ENCODE measurements at places on chromosomes 6 and 20. TPM values are rescaled to one million over a fixed set of nuclear protein-coding genes. Genes with fewer than 3 reads are reported as not detected.

GRCh38 chr6:10230531-10230930, 184.3 kb downstream of the TFAP2A start:
- H3K36me3 ChIP-seq, result no peaks in the 10 kb centered on the region
- no peak overlapping the region for H3K27ac ChIP-seq
- no peak overlapping the region for H3K4me3 ChIP-seq
- DNase-seq, result no peak
- no peaks in the 10 kb centered on the region for H3K27me3 ChIP-seq
- no peaks in the 10 kb centered on the region for H3K4me1 ChIP-seq

DNA sequence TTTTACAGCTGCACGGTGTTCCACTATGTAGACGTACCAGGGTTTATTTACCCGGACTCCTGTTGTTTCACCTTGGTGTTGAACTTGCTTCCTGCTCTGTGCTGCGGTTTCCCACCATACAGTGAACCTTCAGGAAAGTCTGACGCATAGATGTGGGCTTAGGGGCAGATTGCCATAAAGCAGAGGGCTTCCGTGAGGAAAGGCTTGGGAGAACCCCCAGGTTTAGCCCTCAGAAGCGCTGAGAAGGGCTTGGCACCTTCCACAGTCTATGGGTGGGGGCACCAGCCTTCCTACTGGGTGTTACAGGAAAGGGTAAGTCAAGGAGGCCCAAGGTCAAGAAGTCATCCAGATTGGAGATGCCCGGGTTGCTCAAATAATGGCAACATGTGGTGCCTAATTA, 19.2 kb upstream of the MRPS18A start:
- peaks cover 30% of the 10 kb centered on the region for H3K4me1 ChIP-seq
- H3K27me3 ChIP-seq, result peaks cover 4% of the 10 kb centered on the region
- peak overlapping the region; percentile 90 for H3K27ac ChIP-seq
- no peaks in the 10 kb centered on the region for H3K36me3 ChIP-seq

- DNase-seq, result no peak
- H3K4me3 ChIP-seq, result no peak overlapping the region
- no peak overlapping the region for H3K27ac ChIP-seq
- no peaks in the 10 kb centered on the region for H3K4me1 ChIP-seq
- peaks cover 3% of the 10 kb centered on the region for H3K27me3 ChIP-seq
Observed at GRCh38 chr20:227439-228105, 514 bp downstream of the DEFB129 start.

The LPA gene
- polyA plus RNA-seq, result not detected

The STMND1 gene
- polyA plus RNA-seq, result not detected

DNA sequence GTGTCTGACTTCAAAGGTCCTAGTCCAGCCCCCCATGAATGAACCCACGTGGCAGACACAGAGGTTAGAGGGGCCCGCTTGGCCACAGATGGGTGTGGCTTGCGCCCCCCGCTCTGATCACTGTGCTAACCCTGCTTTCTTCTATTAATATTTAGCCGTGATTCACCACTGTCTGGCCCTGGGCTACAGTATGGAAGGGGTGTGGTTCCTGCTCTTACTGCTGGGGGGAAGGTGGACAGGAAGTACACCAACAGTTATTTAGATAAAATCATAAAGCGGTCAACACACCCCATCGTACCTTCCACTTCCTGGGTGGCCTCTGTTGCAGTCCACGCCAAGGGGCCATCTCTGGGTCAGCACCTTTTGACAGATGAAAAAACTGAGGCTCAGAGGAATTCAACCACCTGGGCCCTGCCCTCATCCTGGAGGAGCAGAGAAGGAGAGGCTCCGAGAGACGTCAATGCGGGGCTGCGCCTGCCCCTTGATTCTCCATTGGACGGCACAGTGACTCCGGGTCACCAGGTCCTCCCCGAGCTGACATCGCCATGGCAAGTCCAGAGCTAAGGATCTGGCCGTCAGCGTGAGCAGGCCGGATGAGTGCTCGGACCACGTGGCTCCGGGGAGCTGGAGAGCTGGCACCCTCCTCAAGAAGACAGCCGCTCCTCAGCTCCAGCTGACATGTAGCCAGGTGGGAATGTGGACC, 206.3 kb downstream of the PREX1 start:
- no peak overlapping the region for H3K27ac ChIP-seq
- H3K4me3 ChIP-seq, result no peak overlapping the region
- no peaks in the 10 kb centered on the region for H3K36me3 ChIP-seq
- H3K4me1 ChIP-seq, result no peaks in the 10 kb centered on the region

- H3K27me3 ChIP-seq, result no peaks in the 10 kb centered on the region
- H3K4me1 ChIP-seq, result peaks cover 4% of the 10 kb centered on the region
- no peak overlapping the region for H3K4me3 ChIP-seq
- H3K27ac ChIP-seq, result peak overlapping the region; percentile 76
- peak; percentile 55 for DNase-seq
- no peaks in the 10 kb centered on the region for H3K36me3 ChIP-seq
Observed at GRCh38 chr6:121856296-121856695, 420.9 kb downstream of the GJA1 start.

DNA sequence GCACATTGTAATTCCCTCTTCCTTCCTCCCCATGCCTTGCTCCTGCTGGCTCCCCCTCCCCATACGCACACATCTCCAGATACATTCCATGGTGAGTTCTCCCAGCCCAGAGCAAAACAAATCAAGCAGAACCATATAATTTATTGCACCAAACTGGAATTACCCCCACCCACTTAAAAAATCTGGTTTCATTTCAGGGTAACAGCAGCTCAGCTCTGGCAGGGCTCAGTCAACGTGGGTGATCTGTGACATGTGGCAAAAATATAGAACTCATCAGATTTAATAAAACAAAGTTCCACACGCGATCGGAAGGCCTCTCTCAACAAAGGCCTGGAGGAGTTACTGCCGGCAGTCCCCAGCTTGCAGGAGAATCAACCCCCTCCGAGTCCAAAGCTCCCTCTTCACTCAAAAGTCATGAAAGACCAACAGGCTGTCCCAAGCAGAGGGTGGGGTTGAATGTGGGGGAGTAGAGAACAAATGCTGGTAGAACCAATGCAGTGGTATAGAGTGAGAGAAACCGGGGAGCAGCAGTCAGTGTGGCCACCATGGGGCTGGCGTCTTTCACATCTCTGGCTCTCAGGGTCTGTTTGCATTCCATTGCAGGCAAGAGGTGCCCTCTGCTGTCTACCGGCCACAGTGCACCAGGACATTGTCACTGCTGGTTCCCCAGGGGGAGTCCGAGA, 323.3 kb upstream of the NT5E start:
- H3K4me1 ChIP-seq, result no peaks in the 10 kb centered on the region
- no peak overlapping the region for H3K4me3 ChIP-seq
- H3K27me3 ChIP-seq, result no peaks in the 10 kb centered on the region
- H3K27ac ChIP-seq, result no peak overlapping the region

The CCDC28A gene
- polyA plus RNA-seq, result 6.4 TPM
